Neural crest cell (in vitro differentiated cells): ENCODE measurements at places on chromosomes 5 and 9.

- H3K27ac ChIP-seq, result no peak overlapping the region
- no peak overlapping the region for H3K4me3 ChIP-seq
- no peak for DNase-seq
- H3K36me3 ChIP-seq, result peaks cover 6% of the 10 kb centered on the region
- H3K27me3 ChIP-seq, result no peaks in the 10 kb centered on the region
- H3K4me1 ChIP-seq, result peaks cover 4% of the 10 kb centered on the region
Measured at GRCh38 chr5:179869101-179869500, 10.5 kb upstream of the MRNIP start.

- peaks cover 3% of the 10 kb centered on the region for H3K36me3 ChIP-seq
- H3K4me1 ChIP-seq, result peaks cover 41% of the 10 kb centered on the region
- no peak overlapping the region for H3K4me3 ChIP-seq
- H3K27ac ChIP-seq, result no peak overlapping the region
Measured at GRCh38 chr5:123817267-123817666, 305.3 kb downstream of the CSNK1G3 start.

DNA sequence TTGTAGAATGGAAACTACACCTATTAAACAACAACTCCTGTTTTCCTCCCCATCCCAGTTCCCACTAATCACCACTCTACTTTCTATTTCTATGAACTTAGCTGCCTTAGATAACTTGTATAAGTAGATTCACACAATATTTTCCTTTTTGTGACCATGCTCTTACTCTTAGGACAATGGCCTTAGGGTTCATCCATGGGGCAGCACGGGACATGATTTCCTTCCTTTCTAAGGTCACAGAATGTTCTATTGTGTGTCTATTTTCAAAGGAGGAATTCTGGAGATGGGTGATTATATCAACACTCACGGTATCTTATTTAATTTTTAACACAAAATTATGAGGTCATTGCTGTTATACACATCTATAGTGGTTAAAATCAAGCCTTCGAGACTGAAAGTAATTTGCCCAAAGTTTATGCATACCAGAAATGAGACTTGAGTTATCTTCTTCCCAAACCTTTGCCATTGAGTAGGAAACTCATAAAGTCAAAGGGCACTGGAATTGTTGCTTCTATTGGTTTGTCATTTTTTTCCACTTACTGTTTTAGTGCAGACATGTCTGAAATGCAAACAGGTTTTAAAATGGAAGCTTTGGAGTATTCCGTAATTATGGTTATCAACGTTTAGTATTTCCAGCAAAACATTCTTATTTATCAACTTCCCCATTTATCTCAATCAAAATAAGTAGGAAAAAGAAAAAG is 23.6 kb downstream of the CTSL start:
- no peak for DNase-seq
- H3K36me3 ChIP-seq, result no peaks in the 10 kb centered on the region
- H3K27me3 ChIP-seq, result no peaks in the 10 kb centered on the region
- no peaks in the 10 kb centered on the region for H3K4me1 ChIP-seq

DNA sequence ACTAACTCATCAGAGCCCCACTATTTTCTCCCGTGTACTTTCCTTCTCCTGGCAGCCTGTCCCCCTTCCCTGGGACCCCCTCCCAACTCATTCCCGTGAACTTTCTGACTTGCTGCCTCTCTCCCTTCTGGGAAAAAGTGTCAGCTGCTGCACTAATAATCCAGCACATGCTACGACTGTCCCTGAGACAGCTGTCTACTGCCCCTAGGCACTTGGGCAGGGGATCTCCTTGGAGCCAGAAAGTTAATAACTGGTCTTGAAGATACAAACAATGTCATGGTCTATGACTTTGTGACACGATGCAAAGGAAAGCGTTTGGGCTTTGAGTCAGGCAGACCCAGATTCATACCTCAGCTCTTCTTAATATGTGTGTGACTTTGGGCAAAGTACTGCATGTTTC is 10.1 kb upstream of the RNF183 start:
- no peak for DNase-seq
- no peaks in the 10 kb centered on the region for H3K27me3 ChIP-seq
- peaks cover 12% of the 10 kb centered on the region for H3K4me1 ChIP-seq
- peak overlapping the region; percentile 28 for H3K27ac ChIP-seq

GRCh38 chr9:87319656-87320055 is 178.0 kb upstream of the DAPK1 start:
- no peak overlapping the region for H3K4me3 ChIP-seq
- H3K27ac ChIP-seq, result no peak overlapping the region
- H3K27me3 ChIP-seq, result no peaks in the 10 kb centered on the region
- peaks cover 3% of the 10 kb centered on the region for H3K4me1 ChIP-seq
- no peak for DNase-seq

DNA sequence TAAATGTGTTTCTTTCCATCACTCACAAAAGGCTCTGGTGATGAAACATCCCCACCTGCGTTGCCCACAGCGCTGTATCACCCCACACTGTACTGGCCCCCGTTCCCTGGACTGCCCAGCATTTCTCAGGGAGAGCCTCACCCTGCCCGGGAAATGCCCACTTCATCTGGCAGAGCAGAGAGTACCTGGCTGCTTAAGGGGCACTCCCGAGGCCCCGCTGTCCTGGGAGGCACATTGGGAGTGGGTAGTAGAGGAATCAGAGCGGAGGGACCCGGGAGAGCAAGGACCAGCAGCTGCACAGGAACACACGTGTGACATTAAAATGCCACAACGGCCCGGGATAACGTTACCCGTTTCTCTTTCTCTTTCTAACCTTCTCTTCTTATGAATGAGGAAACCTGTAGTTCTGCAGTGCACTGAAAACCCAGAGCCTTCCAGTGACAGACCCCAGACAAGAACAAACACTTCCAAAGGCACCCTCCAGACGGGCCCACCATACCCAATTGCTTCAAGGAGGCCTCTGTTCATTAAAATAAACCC is 110.0 kb downstream of the ROR2 start:
- no peak for DNase-seq
- H3K4me1 ChIP-seq, result peaks cover 65% of the 10 kb centered on the region
- no peaks in the 10 kb centered on the region for H3K27me3 ChIP-seq
- no peaks in the 10 kb centered on the region for H3K36me3 ChIP-seq
- no peak overlapping the region for H3K27ac ChIP-seq

DNA sequence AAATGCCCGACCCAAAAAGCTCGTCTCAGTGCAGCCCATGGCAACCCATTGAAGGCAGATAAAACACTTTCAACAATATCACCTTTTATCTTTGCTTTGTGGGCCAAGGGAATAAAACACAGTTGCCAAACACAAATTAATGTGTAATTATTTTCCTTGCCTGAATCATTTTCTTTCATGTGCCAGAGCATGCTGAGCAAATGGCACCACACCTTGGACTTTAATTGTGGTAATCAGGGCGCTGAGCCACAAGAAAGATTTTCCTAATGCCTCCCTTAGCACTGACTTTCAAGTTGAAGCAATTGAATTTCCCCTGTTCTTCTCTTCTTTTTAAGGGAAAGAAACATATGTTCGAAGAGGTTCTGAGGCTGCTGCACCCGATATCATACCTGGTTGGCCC is 297.1 kb upstream of the MSX2 start:
- H3K4me1 ChIP-seq, result no peaks in the 10 kb centered on the region
- DNase-seq, result no peak
- no peaks in the 10 kb centered on the region for H3K36me3 ChIP-seq

GRCh38 chr9:8284884-8285283 is 485.3 kb upstream of the DMAC1 start:
- no peak for DNase-seq
- peaks cover 2% of the 10 kb centered on the region for H3K36me3 ChIP-seq
- no peak overlapping the region for H3K27ac ChIP-seq
- no peaks in the 10 kb centered on the region for H3K27me3 ChIP-seq
